ENCODE measurements at places on chromosomes 2 and 18.

DNA sequence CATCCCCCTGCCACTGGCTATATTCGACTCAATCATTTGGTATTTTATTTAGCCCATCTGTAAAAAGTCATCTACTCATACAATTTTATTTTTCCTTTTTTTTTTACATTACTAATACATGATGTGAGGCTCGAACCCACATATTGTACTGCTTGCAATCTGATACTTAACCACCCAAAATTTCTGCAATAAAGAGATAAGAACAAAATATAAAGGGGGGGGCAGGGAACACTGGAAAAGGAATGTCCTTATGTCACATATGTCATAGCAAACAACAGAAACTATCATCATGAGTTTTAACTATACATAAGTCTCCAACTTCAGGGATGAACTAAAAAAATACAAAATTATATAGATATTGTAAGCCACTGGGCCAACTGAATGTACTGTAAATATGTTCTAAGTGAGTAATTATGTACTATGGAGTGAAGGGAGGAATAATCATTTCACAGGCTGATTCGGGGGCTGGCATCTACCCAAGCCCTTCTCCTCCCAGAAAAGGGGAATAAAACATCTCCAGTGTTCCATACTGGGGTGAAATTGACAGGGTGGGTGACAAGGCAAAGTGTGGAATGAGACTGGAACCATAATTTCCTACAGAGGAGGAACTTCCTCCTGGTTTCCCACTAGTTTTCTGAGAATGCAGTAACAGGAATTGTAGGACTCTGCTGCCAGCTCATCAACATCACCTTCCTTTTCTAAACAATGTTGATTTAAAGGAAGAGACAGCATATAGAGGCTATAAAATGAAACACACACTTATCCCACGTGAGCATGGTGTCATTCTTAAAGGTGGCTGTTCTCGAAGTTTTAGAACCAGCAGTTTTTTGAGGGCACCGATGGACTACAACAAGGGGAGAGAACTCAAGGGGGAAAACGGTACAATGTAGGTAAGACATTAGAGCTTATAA is 79.5 kb downstream of the FARSB start:
- DNase-seq: no peak

GRCh38 chr2:200329798-200330197 is 23.3 kb downstream of the SPATS2L start:
- DNase-seq: no peak

DNA sequence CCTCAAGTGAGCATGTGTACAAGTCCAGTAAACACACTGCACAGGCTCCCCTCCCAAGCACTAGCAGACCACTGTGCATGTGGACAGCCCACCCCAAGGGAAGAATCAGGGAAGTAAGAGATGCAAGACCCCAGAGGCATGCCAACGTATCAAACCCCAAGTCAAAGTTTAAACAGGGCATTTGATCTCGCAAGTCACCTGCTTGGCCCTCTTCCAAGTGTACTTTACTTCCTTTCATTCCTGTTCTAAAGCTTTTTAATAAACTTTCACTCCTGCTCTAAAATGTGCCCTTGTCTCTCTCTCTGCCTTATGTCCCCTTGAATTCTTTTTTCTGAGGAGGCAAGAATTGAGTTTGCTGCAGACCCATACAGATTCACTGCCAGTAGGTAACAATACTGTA is 201.2 kb upstream of the PARD3B start:
- DNase-seq: no peak

GRCh38 chr2:85907671-85908157 is 18.9 kb upstream of the ST3GAL5 start:
- no peak for DNase-seq

DNA sequence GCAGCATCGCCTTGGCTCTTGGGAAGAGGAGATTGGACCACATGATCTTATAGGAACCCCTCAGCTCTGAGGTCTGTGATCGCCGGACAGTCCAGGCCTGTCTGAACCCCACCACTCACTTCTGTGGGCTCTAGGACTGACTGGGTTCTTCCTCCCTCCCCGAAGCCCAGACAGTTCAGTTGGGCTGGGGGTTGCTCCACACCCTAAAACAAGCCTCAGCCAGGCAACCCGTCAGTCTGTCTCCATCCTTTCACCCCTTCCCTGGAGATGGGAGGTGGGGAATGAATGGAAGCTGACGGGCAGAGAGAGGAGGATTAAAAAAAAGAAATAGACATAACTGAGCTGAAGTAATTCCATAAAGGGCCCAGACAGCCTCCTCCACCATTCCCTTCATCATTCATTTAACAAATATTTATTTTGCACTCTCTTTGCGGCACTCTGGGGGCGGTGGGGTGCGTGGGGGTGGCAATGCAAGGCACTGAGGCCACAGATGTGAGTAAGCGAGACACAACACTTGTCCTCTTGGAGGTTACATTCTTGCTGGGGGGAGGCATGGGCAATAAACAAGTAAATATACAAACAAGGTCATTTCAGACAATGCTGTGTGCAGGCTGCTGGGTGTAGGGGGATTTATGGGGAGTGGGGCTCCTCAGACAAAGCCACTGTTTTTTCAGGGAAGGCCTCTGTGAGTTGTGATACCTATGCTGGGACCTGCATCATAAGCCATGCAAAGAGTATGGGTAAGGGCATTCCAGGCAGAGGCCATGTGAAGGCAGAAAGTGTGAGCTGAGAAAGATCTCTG is 12.9 kb downstream of the WNT10A start:
- no peak for DNase-seq

DNA sequence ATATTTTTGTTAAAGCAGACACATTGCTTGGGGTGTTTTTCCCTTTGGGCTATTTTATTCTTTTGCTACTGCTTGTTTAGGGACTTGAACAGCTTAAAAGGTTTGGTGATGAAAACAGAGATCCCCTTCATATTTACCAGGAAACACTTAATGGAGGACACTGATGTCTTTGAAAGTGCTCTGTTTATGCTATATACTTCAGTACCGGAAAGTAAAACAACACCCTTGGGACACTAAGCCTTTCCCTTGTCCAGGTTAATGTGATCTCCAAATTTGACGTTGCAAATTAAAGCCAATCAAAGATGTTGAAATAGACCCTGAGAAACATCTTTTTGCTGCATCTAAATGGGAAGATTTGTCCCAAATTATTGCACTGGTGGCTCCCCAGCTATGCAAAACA is 564.6 kb upstream of the PKDCC start:
- no peak for DNase-seq

DNA sequence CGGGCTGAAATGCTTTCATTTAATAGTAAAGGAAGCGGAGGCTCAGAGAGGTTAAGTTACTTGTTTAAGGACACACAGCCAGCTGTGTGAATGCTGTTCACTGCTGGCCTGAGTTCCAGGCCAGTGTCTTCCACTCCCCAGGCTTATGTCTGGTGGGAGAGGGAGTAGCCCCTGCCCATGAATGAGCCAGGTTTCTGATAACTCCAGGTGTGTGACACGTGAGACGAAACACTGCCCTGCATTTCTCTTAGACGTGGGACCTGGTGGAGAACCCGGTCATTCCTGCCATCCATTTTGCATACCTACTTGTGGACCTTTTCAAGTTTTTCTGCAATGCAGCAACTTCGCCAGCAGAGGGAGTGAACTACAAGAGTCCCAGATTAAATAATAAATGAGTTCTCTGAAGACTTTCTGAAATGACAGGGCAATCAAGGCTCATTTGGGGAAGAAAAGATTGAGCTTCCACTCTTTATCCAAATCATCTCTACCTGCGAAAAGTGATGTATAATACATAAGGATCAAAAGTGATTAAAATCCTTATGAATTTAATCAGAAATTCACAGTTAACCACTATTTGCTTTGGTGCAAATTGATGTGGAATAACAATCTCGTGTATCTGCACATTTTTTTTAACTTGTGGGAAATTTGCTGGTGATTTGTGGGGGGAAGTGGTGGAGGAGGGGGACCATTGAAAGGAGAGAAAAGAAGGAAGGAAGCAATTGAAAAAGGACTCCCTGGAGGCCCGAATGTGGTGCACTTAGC is 79.4 kb upstream of the ASB18 start:
- DNase-seq: peak; percentile 53

GRCh38 chr2:54454548-54455130 is 1.5 kb upstream of the SPTBN1 start:
- DNase-seq: no peak

DNA sequence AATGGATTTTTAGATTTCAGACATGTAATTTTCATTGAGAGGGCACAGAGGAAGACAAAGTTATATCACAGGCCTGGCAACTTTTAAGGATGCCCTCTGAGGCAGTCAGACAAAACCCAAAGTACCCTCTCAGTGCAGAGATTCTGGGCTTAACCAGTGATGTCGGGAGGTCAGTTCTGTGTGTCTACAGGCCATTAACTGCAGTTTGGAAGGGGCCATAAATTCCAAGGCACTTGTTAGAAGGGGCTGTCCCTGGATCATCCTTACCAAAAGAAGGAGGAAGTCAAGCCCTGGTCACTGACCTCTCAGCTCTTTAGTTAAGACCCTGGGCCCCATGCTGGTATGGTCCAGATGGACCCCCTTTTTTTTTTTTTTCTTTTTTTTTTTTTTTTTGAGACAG is 60.7 kb downstream of the LRRFIP1 start:
- DNase-seq: no peak
